ENCODE measurements at places on chromosomes 11 and 22. TPM values are rescaled to one million over a fixed set of nuclear protein-coding genes. Genes with fewer than 3 reads are reported as not detected.

DNA sequence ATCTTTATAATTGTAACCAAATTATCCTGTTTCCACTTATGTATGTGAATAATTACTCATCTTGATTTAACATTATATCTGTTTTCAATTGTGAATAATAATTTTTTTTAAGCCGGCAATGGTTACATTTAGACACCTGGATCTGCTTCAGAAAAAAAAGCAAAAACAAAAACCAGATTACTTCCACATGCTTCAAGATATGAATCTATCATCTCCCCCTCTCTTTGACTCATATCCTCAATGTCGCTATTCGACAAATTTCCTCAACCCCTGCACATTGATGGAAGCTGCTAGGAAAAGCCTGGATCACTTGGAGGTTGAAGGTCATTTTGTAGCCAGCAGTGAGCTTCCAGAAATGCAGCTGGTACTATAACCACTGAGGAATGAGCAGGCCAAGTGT, 42.7 kb downstream of the SLC1A2 start:
- no peak for DNase-seq

DNA sequence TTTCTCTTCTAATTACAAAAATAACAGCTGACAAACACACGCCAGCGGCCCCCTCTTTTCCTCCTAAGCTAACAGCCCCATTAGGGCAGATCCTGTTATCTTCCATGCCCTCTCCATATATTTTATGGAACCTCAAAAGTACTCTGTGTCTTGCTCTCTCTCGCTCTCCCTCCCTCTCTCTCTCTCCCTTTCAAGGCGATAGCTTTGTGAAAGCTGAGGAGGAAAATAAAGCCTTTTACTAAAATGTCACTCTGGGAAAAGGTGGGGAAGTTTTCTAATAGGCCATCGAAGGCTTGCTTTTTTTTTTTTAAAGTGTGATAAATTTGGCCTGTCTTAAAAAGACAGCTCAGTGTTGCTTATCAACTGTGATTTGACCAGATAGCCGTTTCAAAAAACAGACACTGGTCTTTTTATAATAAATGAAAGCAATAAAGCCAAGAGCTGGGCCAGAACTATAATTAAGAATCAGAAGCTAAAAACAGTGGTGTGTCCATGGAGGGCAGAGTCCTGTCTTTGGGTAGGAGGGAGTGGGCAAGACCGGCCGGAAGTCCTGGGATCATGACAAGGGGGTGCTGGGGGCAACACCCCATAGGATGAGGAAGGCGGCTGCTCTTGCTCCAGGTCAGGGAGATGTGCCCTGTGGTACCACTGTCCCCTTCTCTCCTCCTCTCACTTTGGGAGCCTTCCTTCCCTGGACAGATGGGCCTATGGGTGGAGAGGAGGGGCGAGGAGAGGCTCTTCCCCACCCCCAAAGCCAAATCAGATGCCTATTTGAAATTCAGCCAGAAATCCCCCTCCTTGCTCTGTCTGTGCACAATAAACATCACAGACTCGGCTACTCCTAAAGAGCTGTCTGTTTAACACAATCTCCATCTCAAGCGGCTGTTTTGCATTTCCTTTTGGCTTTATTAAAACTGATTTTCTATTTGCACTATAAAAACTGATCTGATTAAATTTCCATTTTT, 267.2 kb downstream of the BUD13 start:
- DNase-seq: no peak

DNA sequence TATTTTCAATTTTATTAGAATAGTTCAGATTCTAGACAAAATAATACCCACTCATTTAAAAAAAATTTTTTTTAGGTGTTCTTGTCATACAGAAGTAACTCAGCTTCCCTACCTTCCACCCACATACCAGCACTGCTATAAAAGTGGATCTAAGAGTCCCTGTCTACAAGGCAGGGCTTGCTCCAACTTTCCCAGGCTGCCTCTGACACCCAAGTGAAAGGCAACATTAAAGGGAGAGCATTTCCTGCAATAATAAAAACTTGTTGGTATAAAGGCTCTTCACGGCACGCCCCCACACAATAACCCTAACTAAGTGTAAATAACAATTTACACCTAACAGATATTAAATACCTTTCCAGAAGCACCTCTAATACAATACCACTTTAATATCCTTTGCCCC, 127.2 kb downstream of the APOL5 start:
- no peak for DNase-seq

DNA sequence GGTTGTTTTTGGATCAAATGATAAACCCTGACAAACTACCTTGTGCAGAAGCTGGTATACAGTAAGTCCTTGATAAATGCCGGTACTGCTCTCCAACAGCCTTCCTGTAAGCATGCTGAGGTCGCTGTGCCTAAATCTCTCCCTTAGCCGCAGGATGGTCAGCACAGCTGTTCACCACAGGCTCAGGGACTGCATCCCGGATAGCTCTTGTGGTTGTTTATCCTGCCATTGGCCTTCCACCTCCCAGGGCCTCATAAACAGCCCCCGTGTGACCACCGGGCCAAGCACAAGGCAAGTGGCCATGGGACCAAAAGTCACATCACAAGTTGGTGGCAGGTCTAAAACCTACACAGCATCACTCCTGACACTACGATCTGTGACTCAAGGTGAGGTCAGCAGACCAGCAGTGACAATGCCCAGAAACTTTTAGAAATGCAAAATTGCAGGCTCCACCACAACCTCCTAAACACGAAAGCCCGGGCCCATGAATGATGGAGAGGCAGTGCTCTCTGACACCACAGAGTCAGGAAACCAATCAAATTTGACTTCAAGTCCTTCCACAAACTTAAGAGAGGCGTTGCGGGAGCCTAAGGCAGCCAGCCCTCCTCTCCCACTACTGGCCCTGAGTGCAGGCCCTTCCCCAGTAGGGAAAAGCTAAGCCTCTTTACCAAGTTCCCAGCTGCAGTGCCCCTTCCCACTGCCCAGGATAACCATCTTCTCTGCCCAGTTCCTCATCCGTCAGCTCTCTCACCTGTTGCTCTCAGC, 3.9 kb downstream of the SPATA19 start:
- DNase-seq: no peak

DNA sequence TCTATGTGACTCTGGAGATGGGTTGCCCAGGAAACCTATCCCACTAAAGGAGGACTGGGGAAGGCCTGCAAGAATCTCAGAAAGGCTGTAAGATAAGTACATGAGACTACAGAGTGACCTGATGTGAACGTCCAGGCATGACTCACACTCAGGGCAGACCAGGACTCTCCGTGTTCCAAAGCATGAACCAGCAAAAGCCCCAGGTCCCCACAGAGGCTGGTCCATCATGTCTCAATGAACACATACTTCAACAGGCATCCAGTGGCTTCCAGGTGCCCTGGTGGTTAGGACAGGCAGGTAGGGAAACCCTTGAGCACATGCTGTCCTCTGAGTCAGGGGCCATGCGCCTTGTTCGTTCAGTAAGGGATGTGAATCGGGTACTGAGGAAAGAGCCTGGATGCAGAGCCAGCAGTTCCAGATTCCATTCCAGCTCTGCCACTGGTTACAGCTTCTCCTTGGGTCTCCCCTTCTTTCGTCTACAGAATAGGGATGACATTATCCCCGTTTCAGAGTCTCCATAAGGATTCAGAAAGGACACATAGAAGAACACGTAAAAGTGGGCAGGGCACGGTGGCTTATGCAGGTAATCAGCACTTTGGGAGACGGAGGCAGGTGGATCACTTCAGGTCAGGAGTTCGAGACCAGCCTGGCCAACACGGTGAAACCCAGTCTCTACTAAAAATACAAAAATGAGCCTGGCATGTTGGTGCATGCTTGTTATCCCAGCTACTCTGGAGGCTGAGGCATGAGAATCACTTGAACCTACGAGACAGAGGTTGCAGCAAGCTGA, 129.0 kb upstream of the TEAD1 start:
- no peak for DNase-seq

DNA sequence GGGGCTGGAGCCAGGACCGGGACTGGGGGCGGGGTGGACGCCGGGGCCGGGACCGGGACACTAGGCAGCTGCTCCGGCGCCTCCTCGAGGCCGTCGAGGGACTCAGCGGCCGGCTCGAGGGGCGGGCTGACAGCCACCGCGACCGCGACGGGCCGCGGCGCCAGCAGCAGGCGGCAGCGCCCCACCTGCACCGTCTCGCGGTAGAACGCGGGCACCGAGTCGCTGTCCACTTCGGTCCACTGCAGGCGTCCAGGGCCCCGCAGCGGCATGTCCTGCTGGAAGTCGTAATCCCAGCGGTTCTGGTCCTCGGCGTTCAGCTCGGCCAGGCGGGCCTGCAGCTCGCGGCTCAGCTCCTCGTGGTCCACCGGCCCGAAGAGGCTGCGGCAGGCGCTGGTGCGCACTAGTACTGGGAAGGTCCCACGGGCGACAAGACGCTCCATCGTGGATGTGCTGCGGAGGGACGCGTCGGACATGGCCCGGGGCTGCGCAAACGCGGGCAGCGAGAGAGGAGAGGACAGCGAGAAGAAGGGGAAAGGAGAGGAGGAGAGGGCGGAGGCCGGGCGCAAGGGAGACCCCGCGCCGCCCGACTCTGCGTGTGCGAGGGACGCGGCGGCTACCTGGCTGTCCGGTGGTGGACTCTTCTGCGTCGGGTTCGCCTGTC, 428 bp downstream of the CDKN1C start:
- no peak for DNase-seq

DNA sequence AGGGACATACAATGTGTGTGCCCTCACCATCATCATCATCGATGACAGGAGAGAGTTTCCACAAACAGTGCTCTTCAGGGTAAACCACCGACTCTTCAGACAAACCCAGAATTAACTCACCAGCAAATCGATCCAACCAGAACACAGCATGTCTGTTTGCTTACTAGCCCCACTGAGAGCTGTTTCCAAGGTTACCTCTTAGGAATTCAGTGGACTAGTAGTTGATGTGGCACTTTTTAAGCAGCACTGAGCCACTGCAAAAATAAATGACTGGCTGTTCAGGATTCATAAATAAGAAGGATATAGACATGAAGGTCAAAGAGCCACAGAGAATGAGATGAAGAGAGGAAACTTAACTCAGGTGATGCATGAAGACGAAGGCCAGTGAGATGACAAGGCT, 83.1 kb downstream of the PARVA start:
- no peak for DNase-seq

- no peak for DNase-seq
These were observed 18.2 kb downstream of the EPS8L2 start for GRCh38 chr11:724049-724777.

DNA sequence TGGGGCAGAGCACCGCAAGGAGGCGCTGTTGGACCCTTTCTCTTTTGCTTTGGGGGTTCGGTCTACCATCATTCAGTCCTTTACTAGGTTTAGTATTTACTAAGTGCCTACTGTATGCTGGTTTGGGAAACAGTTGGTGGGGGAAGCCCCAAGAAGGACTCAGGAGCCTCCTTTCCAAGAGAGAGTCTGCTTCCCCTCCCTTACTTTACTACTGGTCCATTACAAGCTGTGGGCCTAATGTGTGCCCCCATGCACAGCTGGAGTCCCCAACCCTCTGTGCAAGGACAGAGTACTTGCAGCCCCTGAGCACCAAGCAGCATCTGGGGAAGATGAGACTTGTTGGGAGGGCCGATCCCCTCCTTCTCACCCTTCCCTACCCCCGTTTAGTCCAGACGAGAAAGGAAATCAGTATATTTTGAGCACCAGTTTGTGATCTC, 876 bp upstream of the UBE2L6 start:
- DNase-seq: no peak

DNA sequence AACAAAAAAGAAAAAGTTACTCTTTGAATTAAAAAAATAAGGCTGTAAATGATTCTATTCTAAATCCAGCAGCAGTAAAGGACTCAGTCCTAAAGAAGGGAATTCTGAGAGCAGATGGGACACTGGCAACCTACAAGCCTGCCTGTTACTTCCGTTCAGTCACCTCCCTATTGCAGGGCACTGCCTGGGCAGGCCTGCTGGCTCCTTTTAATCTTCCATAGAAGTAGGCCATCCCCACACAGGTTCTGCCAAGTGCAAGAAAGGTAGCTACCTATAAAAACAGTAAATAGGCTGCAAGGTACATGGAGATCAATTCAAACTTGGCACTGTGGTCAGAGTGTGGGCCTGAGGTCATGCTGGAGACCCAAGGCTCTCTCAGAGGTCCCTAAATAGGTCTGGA, 136.4 kb downstream of the TRIM44 start:
- DNase-seq: no peak

DNA sequence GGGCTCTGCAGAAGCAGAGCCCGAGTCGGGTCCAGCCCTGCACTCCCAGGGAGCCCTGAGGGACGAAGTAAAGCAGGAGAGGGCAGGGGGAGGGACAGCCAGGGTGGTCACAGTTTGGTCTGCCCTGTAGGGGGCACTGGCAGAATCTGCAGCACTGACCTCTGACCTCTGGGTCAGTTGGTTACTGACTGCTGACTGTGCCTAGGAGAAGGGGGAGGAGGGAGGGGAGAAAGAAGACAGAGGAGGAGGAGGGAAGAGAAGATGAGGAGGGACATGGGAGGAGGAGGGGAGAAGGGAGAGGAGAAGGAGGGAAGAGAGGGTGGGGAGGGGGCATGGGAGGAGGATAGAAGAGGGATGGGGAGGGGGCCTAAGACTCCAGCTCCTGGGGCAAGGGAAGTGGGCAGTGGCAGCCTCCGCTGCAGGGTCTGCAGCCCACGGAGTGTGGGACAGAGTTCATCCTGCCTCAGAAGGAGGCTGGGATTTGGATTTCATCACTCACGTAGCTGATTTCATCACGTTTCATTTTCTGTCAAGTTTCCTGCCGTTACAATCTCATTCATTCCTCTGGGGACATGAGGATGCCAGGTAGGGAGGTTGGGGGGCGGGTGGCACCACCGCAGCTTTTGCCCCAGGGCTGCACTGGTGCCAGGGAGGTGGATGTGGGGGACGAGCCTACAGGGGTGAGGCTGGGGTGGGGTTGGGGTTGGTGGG, 55.2 kb downstream of the FLRT1 start:
- DNase-seq: no peak

- DNase-seq: no peak
These were observed 81.7 kb downstream of the BARX2 start for GRCh38 chr11:129457321-129457720.

GRCh38 chr22:24541681-24542515, 13.0 kb downstream of the GUCD1 start:
- no peak for DNase-seq

Gene TRIM5
- total RNA-seq: 39.4 TPM

Gene TMEM41B
- total RNA-seq: 84.9 TPM

Gene RAPSN
- 1.3 TPM for total RNA-seq

All from naive thymus-derived CD8-positive, alpha-beta T cell (primary cell).